GM18507 (cell line): ENCODE measurements at places on chromosomes 2 and 18.
A peak's percentile ranks its signal among the peaks of the same experiment; 100 is the strongest.

- DNase-seq = no peak
Measured at GRCh38 chr2:192194866-192195547, at the start of gene TMEFF2. Gene TMEFF2, minus strand, starts transcription at chr2:192194933. Its CDS starts 409 bp downstream, at chr2:192194524.

GRCh38 chr2:20638646-20639430 is 12.1 kb downstream of the HS1BP3 start:
- no peak for DNase-seq

DNA sequence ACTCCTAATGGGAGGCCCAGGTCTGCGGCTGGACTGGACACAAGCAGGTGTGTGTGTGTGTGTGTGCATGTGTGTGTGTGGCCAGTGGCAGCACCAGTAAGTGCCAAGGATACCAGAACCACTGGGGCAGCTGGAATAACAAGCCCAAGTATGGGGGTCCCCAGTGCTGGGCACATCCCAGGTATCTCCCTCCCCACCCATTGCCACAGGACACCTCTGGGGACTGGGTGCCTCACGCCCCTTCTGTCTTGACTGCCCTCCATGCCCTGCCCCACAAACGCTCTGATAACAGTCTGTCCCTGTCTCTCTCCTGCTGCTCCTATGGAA is 9.0 kb downstream of the SPEG start:
- no peak for DNase-seq

GRCh38 chr2:113376253-113376912 is 61.1 kb upstream of the ZNG1B start:
- no peak for DNase-seq

DNA sequence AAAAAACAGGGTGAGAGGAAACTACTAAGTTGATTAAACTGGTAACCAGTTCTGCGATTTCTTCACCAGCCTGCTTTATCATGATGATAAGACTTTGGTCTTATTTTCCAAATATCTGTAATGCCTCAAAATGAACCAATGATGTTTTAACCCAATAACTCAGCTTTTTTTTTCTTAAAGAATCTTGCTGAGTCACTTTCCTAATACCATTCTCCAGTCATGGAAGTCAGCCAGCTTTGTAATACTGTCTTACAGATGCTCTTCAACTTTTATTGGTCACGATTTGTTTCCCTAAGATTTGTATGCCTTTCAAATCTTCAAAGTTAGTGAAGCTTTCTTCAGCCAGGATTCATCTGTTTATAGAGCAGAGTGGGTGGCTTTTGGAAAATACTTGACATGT is 47.7 kb upstream of the SMIM21 start:
- DNase-seq = no peak

DNA sequence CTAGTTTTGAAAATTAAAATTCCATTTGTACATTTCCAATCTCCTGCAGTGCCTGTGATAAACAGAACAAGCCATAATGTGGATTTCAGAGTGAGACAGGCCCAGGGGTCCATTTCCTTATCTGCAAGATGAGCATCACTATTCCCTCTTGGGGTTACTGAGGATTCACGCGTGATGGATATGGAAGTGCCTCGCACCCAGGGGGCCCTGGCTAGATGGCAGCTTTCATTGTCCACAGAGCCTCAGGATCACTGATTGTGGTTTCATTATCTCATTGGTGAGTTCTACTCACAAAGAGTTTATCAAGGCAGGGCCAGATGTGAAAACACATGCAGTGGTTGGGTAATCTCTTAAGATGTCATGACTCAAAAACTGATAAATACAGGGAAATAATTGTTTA is 11.6 kb downstream of the CNGA3 start:
- no peak for DNase-seq

GRCh38 chr2:19146867-19147266 is 211.6 kb downstream of the OSR1 start:
- DNase-seq = no peak

- DNase-seq = peak; percentile 12
Measured at GRCh38 chr18:76981396-76981968, 151.1 kb downstream of the MBP start.

DNA sequence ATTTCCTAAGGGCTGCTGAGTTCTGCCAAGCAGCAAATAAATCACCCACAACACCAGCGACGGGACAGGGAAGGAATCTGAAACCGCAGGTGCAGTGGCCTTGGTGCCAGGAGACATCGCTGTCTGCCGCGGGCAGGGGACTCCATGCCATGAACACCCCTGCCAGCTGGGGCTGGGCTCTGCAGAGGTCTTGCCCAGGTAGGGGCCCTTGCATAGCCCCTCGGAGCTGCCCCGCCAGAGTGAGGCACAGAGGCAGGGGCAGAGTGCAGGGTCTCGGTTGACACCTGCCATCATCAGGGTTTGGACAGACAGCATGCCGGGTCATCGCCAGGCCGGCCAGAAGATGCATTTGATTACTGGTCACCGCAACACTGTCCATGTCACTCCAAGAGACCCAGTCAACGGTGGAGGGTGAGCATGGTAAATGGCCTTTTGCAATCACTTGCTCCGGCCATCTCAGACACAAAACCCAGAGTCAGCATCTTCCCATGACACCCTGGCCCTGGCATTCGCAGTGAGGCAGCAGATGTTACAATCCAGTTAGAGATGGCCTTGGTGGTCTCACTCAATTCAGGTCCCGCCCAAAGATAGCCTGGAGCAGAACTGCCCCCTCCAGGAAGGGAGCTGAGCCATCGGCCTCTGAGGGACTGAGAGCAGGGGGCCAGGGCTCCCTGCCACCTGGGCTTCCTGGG is 255.4 kb downstream of the NDUFA10 start:
- DNase-seq = no peak

DNA sequence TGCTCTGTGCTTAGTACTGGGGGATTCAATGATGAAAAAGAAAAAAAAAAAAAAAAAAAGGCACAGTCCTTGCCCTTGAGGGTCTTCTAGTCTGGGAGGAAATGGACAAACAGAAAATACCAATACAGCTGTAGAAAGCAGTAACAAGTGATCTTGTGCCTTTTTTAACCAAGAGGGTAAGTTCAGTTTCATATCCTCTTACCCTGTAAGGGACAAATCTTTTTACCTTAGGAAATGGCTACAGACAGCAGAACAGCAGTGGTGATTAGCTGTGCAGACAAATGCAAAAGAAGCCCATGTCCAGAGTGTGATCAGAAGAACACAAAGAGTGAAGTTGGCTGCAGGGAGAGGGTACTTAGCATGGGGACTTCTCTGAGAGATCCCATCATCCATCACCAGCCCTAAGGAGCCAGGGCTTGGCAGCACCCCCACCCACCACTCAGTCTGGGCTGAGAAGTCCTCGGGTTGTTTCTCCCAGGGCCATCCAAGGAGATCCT is 102.9 kb downstream of the ALPK2 start:
- no peak for DNase-seq

GRCh38 chr2:168454737-168455644 is 1.1 kb upstream of the CERS6 start:
- no peak for DNase-seq

- DNase-seq = no peak
Measured at GRCh38 chr2:198273660-198274059, 469.3 kb downstream of the PLCL1 start.

DNA sequence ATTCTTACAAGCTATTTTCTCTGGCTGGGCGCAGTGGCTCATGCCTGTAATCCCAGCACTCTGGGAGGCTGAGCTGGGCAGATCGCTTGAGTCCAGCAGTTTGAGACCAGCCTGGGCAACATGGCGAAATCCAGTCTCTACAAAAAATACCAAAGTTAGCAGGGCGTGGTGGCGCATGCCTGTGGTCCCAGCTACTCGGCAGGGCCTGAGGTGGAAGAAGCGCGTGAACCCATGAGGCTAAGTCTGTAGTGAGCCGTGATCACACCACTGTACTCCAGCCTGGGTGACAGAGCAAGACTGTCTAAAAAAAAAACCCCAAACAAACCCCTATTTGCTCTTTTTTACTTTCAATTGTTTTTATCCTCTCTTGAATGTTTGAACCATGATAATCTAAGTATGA is 37.0 kb downstream of the PPP4R1 start:
- no peak for DNase-seq

DNA sequence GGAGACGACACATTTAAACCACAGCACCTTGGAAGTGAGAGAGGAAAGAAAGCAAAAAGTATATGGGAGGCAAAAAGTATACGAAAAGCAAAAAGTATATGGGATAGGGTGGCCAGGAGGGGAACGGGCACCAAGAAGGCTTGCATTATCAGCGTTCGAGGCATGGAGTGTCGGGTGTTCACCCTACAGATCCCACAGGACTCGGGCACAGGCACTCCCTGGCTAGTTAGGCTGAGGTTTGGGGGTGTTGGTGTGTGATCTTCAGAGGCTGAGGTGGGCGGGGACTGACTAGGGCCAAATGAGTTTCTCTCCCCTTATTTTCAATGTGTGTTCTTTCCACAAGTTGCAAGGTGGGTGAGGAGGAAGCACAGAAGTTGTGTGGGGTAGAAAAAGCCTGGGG is 86.6 kb downstream of the EVA1A start:
- DNase-seq = no peak

GRCh38 chr2:137023205-137023604 is 257.9 kb downstream of the THSD7B start:
- no peak for DNase-seq

DNA sequence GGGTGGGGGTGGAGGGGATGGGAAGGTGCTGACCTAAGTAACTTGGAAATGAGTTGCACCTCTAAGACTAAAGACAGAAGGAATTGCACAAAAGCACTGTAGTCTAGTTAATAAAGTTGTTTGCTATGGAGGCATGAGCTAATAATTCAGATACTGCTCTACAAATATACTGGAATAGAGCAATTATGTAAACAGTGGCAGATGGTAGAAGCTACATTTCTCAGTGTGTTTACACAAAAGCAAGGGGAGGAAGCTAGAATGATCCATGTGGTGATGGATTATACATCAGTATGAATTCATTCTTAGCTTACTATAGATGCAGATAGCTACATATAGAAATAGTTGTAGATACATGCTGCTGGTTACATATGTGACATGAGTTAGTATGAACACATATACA is 27.6 kb upstream of the UBE2F start:
- DNase-seq = no peak
